ENCODE measurements at places on chromosomes 11 and 22. TPM values are rescaled to one million over a fixed set of nuclear protein-coding genes. Genes with fewer than 3 reads are reported as not detected.

PTPRJ gene
- 8.6 TPM for total RNA-seq

IFITM10 gene
- 0.89 TPM for total RNA-seq

MFRP gene
- total RNA-seq = not detected

GLYAT gene
- total RNA-seq = not detected

OR52N4 gene
- not detected for total RNA-seq

Data from uterine smooth muscle cell (primary cell).